ENCODE measurements at places on chromosomes 11 and 22.

GRCh38 chr11:62726915-62727164 is 417 bp downstream of the HNRNPUL2 start:
- no peak for DNase-seq

GRCh38 chr11:98307827-98308491 is 712.8 kb upstream of the CNTN5 start:
- DNase-seq: no peak

DNA sequence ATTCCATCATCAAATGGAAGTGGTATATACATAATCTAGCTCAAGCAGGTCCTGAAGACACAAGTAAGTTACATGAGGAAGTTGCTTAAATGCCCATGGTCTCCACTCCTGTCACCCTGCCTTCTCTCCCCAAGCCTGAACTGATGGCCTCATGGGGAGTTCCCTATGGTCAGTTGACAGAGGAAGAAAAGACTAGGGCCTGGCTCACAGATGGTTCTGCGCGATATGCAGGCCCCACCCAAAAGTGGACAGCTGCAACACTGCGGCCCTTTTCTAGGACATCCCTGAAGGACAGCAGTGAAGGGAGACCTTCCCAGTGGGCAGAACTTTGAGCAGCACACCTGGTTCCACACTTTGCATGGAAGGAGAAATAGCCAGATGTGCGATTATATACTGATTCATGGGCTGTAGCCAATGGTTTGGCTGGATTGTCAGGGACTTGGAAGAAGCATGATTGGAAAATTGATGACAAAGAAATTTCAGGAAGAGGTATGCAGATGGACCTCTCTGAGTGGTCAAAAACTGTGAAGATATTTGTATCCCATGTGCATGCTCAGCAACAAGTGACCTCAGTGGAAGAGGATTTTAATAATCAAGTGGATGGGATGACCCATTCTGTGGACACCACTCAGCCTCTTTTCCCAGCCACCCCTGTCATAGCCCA is 17.3 kb upstream of the CD82 start:
- no peak for DNase-seq

GRCh38 chr11:59528711-59529110 is 17.4 kb downstream of the OR4D9 start:
- no peak for DNase-seq

DNA sequence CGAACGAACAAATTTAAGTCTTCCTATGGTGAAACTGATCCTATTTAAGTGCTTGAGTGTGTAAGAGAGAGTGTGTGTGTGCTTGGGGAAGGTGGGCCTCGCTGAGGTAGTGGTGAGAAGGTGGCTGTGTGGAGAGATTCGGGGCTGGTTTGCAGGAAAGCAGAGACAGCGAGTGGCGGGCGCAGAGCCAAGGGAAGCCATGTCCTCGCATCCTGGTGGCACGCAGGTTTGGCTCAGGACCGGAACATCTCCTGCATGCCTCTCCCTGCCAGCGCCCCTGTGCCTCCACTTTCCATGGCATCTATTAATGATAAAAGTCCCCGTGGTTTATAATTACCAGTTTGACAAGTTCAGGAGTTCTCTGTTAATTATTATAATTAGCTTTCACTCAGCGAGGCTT is 383.1 kb upstream of the CADM1 start:
- DNase-seq: peak; percentile 55

DNA sequence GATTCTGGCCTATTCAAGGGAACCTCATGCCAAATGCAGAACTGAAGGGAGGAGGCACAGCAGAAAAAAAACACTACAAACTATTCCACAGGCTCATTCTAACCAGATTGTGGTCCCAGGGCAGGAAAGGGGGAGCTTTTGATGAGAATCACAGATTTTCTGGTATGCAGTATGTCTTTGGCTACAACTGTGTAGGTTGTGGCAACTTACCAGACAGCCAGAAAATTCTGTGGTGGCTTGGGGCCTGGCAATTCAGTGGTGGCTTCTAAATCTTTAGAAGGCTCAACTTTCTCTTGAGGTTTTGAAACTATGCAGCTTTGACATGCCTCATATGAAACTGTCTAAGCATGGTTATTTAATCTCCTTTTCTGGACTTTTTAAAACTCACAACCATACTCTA is 850.8 kb upstream of the CCDC90B start:
- no peak for DNase-seq

GRCh38 chr11:123103326-123103980 is 41.5 kb upstream of the HSPA8 start:
- peak; percentile 99 for DNase-seq

- no peak for DNase-seq
These were observed 10.9 kb downstream of the LINC01488 start for GRCh38 chr11:69492201-69492991.

DNA sequence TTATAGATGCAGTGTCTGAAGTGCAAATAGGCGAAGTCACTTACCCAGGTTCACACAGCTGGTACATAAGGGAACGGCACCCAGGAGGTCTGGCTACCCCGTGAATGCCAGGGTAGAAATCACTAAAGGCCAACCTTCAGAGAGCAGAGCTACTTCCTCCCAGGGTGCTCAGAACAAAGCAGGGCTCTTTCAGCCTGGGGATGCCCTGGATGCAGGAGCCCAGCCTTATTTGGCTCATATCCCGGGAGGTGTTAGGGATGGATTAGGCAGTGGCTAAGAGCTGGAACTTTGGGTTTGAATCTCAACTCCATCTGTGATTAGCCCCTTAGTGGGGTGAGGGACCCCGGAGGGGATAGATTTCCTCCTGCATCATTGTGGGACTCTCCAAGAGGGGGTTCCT is 33.1 kb upstream of the ASPHD2 start:
- no peak for DNase-seq

DNA sequence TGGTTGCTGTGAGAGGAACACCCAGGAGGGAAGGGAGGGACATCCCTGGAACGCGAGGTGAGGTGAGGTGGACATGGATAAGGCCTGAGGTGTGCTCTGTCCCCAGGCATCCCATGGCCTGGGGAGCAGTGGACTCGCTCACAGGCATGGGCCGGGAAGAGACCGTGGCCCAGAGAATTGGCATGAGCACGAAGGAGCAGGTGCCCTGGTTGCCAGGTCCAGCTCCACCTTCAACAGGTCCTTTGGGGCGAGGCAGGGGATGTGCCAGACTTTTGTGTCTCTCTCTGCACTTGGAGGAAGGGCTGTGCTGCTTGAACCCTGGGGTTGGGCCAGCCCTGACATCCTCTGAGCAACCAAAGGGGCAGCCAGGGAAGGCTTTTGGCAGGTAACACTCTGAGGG is 21.5 kb downstream of the MUC6 start:
- no peak for DNase-seq

- DNase-seq: no peak
These were observed 11.4 kb downstream of the TBCEL start for GRCh38 chr11:121035169-121035755.

- DNase-seq: no peak
These were observed 34.2 kb downstream of the MACROD1 start for GRCh38 chr11:64131683-64132190.

DNA sequence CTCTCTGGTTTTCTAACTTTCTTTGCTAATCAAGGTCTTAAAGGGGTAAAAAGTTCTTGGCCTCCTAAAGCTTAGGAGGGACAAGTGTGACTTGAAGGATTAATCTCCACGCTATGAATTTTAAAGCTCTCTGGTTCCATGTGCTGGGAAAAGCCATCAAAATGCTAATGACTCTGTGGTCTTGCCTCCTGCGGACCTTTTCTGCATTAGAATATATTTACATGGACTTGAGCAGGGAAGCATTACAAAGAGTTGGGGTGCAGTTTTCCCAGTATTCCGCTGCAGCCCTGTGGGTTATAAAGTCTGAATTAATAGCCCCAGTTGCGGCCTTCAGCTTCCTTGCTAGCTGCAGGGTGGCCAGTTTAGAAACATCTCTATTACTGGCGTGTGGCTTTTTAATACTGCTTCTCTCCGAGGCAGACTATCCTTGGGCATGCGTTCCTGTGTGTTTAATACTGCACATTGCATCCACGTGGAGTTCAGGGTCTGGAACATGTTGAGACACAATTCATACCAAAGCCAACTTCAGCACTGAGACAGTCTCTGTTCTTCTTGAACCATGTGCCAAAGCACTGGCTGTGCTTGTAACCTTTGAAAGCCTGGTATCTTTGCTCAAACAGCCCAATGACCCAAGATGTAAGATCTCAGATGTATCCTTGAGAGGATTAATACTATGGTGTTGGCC is 27.3 kb downstream of the TSPAN18 start:
- no peak for DNase-seq

Data from cerebellar cortex (tissue), 1 donor.